EH (cell line): ENCODE measurements at places on chromosomes 6 and 20.

GRCh38 chr20:24328901-24329300, 140.5 kb upstream of the SYNDIG1 start:
- no peak for DNase-seq

GRCh38 chr6:43436577-43437282, 9.4 kb downstream of the ABCC10 start:
- DNase-seq: peak; percentile 86

DNA sequence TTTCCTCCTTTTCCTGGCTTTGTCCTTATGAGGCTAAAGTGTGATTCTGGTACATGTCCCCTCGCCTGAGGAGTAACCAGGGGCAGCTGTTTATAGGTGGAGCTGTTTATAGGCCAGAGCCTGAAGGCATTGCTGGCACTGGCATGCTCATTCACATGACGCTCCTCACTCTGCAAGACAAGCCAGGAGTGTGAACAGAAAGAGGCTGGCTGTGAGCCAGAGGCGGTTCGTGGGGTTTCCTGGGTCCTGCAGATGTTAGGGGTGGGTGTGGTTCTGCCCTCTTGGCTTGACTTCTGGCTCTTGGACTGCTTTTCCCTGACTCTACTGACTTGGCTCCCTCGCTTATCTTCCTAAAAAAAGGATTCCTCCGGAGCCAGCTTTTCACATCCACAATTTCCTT, 12.8 kb upstream of the MDFI start:
- no peak for DNase-seq

GRCh38 chr6:16078064-16078463, 50.8 kb upstream of the MYLIP start:
- no peak for DNase-seq

- DNase-seq: no peak
These were observed 49.2 kb upstream of the ATXN1 start for GRCh38 chr6:16810411-16810810.

DNA sequence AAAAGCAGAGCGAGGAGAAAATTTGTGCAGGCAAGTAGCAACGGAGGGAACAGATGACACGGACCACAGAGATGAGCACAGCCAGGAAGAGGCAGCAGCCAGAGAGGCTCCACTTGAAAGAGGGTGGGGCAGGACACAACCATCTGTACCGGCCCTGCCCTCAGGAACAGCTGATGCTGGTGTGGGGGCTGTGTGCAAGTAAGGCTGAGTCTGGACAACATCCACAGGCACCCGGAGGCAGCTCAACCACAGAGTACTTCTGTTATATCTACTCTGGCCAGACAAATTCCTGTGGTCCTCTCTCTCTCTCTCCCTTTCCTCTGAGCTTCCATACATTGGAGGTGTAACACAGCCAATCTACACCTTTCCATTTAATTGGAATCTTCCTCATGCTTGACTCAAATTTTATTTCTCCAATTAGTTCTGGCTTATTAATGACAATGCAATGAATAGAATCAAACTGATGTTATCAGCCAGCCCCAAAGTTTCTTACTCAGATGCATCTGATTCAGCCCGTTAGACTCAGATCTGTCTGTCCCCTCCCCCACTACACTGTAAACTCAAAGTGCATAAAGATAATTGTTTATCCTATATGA, 24.9 kb downstream of the KIF13A start:
- DNase-seq: peak; percentile 99
